ENCODE measurements at places on chromosomes 1 and 21.

- DNase-seq = no peak
These were observed 322.7 kb downstream of the PTPRU start for GRCh38 chr1:29559056-29559455.

DNA sequence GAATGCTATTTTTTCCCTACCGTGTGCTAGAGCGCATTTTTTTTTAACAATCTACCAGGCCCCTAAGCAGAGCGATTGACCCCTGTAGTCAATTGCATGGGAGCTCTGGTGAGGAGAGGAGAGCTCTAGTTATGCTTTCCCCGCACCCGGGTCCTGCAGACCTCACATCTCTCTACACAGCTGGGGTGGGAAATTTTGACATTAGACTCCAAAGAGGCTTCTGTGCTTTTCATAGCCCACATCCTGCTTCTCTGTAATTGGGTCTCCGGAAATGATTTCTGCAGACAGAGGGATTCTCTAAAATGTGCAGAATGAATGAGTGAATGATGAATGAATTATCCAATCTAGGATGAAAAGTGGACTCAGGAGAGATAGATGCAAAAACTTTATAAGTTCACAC lies 41.5 kb upstream of the DUSP10 start:
- DNase-seq = no peak

DNA sequence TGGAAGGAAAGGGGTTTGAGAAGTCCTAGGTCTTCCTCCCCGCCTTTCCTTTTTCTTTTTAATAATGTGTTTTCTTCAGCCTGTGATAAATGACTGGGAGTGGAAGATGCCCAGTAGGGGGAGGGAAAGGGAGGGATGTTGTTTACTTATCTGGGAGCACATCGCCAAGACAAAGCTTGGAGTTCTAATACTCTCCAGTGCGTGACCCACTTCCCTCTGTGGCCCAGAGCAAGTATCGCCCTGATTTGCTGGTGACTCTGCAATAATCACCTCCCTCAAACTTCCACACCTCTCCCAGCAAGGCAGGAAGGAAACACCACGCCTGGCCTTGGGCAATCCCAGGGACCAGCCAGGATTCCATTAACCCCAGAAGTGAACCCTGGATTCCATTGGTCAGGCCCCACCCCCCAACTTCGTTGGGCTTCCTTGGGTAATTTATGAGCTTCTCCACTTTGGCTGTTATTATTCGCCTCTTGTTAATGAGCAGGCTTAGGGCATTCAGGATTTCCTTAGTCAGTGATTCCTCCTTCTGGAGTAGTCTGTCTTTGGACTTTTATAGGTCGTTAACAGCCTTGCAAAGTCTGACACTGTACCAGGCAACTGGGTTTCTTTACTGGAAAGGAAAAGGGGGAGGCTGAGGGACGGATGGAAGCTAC lies 24.3 kb upstream of the GRHL3 start:
- no peak for DNase-seq

- DNase-seq = no peak
These were observed 20.2 kb downstream of the RIIAD1 start for GRCh38 chr1:151741516-151741915.

GRCh38 chr1:162412002-162412401 lies at the start of gene SH2D1B:
Gene SH2D1B, minus strand, starts transcription at chr1:162412136. Its CDS starts 120 bp downstream, at chr1:162412016.
- no peak for DNase-seq

Measured in activated CD4-positive, alpha-beta memory T cell treated with anti-CD3 and anti-CD28 coated beads, Interleukin-2, amount 10 ng/mL, durations not matched to agents 7 days and 5 days (primary cell).